ENCODE measurements at places on chromosomes 2 and 18. TPM values are rescaled to one million over a fixed set of nuclear protein-coding genes. Genes with fewer than 3 reads are reported as not detected.

The PLCD4 gene
- total RNA-seq = 2.5 TPM

The OST4 gene
- 202 TPM for total RNA-seq

DNA sequence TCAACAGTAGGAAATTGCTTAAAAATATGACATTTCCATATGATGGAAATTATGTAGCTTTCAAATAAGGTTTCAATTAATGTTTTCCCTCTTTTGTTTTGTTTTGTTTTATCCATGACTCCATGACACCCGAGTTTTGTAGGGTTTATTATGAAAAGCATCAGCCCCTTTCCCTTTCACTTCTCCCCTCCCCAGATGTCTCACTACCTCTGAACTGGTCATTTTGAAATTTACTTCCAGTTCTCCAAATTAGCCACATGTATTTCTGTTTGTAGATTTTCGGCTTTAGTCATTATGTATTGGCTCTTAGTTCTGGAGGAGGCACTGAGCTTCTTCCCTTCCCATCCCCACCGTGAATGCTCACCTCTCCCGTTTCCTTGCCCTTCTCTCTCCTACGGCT, 18.6 kb upstream of the VPS4B start:
- no peaks in the 10 kb centered on the region for H3K4me1 ChIP-seq
- no peaks in the 10 kb centered on the region for H3K36me3 ChIP-seq
- no peaks in the 10 kb centered on the region for H3K27me3 ChIP-seq
- no peak for DNase-seq
- no peak overlapping the region for H3K27ac ChIP-seq

- H3K27me3 ChIP-seq = no peaks in the 10 kb centered on the region
- H3K36me3 ChIP-seq = no peaks in the 10 kb centered on the region
- DNase-seq = no peak
Observed at GRCh38 chr2:34731292-34731691, 1132.2 kb upstream of the FAM98A start.

The TMEM247 gene
- total RNA-seq = not detected

The NETO1 gene
- total RNA-seq = under 0.01 TPM

DNA sequence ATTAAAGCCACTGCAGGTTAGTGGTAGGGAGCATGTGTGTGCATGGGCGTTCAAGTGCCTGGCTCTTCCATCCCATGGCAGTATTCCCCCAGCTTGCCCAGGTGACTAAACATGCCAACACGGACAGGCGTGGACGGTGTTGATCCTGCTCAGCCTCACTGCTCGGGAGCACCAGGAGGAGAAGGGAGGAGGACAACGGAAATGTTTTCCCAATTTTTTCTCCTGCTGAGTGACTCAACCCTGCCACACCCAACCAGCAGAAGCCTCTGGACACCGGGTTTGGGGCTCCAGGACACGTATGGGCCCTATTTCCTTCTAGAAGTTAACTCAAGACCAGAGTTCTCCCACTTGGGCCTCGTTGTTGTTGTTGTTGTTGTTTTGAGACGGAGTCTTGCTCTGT, 139.1 kb downstream of the CYP26B1 start:
- H3K4me1 ChIP-seq = no peaks in the 10 kb centered on the region
- no peak for DNase-seq
- H3K36me3 ChIP-seq = no peaks in the 10 kb centered on the region
- peaks cover 16% of the 10 kb centered on the region for H3K27me3 ChIP-seq
- H3K4me3 ChIP-seq = no peak overlapping the region

- H3K36me3 ChIP-seq = no peaks in the 10 kb centered on the region
- H3K4me1 ChIP-seq = no peaks in the 10 kb centered on the region
- no peak overlapping the region for H3K27ac ChIP-seq
- DNase-seq = peak; percentile 59
- H3K27me3 ChIP-seq = peaks cover 29% of the 10 kb centered on the region
Observed at GRCh38 chr18:37486848-37487247, 78.8 kb downstream of the CELF4 start.

DNA sequence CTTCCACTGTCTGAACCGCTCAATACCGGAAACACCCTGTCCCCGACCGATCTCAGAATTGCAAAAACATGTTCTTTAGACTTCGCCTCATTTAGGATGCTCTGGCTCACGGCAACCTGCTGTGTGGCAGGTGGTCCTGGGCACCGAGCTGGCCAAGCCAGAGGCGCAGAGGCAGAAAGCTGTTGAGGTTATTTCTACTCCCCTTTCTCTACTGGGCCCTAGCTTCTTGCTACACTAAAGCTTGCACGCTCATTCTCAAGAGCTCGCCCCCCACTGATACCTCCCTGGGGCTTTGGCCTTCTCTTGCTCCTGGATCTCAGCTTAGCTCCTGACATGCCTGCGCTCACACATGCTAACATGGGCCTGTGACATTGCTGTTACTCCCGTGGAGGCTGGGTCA, 417.4 kb downstream of the LPIN1 start:
- no peaks in the 10 kb centered on the region for H3K27me3 ChIP-seq
- H3K4me1 ChIP-seq = peaks cover 6% of the 10 kb centered on the region
- no peak for DNase-seq

The LIMS3 gene
- total RNA-seq = 3.2 TPM

DNA sequence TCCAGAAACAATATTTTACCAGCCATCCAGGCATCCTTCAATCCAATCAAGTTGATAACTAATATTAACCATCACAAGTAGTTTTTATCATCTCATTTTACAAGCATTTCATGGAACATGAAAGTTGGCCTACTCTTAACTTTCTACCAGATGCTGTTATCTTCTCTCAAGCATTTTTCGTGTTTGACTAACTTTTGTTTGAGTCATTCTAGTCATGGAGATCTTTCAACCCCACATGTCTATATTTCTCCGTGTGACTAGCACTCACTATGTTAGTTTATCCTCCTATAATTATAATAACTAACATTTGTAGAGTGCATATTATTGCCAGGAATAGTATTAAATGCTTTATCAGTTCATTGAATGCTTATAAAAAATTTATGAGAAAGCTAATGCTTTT, 307.0 kb upstream of the CWC22 start:
- no peak overlapping the region for H3K27ac ChIP-seq
- H3K36me3 ChIP-seq = no peaks in the 10 kb centered on the region
- DNase-seq = no peak
- peaks cover 3% of the 10 kb centered on the region for H3K4me1 ChIP-seq
- no peak overlapping the region for H3K4me3 ChIP-seq
- no peaks in the 10 kb centered on the region for H3K27me3 ChIP-seq

DNA sequence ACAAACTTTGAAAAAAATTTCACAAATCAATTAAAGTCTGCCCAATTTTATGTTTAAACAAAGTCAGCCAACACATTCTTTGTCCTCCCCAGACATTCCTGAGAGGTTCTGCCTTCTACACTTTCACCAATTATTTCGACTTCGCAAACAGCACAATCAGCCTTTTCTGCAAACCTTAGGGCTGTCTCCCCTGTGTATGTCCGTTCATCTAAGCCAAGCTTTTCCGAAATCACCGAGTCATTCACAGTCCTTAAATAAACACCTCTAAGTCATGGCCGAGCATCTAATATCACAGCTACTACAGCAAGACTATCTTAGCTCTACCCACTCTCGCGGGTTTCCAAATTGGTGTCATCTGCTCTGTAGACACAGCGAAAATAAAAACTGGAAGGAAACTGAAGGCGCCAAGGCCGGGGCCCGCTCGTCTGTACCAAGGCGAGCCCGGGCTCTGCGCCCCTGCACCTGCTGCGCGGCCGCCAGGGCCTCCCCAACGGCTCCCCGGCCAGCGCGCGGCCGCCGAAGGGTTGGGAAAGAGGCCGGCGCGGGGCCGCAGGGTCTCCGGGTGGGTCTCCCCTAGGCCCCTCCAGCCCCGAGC, 730 bp downstream of the ODC1 start:
- H3K4me1 ChIP-seq = peaks cover 30% of the 10 kb centered on the region
- H3K36me3 ChIP-seq = peaks cover 29% of the 10 kb centered on the region
- H3K4me3 ChIP-seq = peak overlapping the region; percentile 72
- DNase-seq = no peak

GRCh38 chr2:19336781-19337180, 21.6 kb downstream of the OSR1 start:
- no peak overlapping the region for H3K4me3 ChIP-seq
- no peaks in the 10 kb centered on the region for H3K27me3 ChIP-seq
- no peaks in the 10 kb centered on the region for H3K4me1 ChIP-seq

GRCh38 chr2:182207049-182207746, 219.6 kb downstream of the PDE1A start:
- no peak for DNase-seq
- H3K27me3 ChIP-seq = no peaks in the 10 kb centered on the region
- H3K4me1 ChIP-seq = no peaks in the 10 kb centered on the region
- no peaks in the 10 kb centered on the region for H3K36me3 ChIP-seq
- no peak overlapping the region for H3K4me3 ChIP-seq

- peak overlapping the region; percentile 22 for H3K4me3 ChIP-seq
- H3K36me3 ChIP-seq = no peaks in the 10 kb centered on the region
- no peaks in the 10 kb centered on the region for H3K4me1 ChIP-seq
Observed at GRCh38 chr2:136025057-136025973, 39.9 kb upstream of the DARS1 start.

DNA sequence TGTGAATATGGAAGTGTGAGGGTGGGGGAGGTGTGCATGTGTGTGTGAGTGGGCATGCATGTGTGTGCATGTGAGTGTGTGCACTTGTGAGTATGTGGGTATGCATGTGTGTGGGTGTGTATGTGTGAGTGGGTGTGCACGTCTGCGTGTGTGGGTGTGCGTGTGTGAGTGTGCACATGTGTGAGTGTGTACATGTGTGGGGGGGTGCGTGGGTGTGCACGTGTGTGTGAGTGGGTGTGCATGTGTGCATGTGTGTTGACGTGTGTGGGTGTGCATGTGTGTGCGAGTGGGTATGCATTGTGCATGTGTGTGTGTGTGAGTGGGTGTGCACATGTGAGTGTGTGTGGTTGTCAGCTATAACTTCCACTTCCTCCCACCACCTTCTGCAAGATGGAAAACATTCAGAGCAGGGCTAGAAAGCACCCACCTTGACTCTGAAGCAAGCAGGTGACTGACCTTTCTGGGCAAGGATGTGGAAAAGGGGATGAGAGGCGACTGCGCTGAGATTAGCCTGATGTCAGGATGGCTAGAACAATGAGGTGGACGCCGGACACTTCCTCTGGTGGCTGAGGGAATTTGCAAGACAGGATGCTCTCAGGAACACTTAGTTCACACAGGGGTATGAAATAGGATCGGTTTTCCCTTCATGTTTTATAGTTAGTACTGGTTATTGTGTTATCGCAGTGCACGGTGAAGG, 103.6 kb downstream of the ACKR3 start:
- peaks cover 19% of the 10 kb centered on the region for H3K27me3 ChIP-seq
- peaks cover 11% of the 10 kb centered on the region for H3K4me1 ChIP-seq
- H3K4me3 ChIP-seq = no peak overlapping the region

GRCh38 chr2:33457556-33458247, 18.7 kb upstream of the RASGRP3 start:
- DNase-seq = peak; percentile 66
- H3K36me3 ChIP-seq = no peaks in the 10 kb centered on the region
- no peaks in the 10 kb centered on the region for H3K4me1 ChIP-seq
- H3K27me3 ChIP-seq = no peaks in the 10 kb centered on the region

DNA sequence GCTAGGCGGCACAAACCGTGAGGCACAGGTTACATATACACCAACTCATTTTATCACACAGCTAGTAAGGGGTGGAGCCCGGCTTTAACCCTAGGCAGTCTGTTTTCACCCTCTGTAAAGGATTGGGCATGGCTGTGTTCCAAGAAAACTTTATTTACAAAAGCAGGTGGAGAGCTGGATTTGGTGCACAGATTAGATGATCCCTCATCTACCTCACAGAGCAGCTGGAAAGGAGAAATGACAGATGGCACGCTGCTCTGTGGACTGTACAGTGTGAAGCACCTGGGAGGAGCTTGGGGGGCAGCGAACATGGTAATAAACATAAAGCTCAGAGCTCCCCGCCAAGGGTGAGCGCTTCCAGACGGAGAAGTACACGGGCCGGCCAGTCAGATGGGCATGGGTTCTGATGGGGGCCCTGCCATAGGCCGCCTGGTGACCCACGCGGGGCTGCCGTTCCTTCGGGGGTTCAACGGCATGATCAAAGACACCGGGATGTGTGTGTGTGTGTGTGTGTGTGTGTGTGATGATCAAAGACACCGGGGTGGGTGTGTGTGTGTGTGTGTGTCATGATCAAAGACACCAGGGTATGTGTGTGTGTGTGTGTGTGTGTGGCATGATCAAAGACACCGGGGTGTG, 862 bp upstream of the TMEM177 start:
- H3K4me1 ChIP-seq = peaks cover 7% of the 10 kb centered on the region
- DNase-seq = no peak
- peaks cover 10% of the 10 kb centered on the region for H3K27me3 ChIP-seq
- H3K4me3 ChIP-seq = no peak overlapping the region
- H3K27ac ChIP-seq = no peak overlapping the region

DNA sequence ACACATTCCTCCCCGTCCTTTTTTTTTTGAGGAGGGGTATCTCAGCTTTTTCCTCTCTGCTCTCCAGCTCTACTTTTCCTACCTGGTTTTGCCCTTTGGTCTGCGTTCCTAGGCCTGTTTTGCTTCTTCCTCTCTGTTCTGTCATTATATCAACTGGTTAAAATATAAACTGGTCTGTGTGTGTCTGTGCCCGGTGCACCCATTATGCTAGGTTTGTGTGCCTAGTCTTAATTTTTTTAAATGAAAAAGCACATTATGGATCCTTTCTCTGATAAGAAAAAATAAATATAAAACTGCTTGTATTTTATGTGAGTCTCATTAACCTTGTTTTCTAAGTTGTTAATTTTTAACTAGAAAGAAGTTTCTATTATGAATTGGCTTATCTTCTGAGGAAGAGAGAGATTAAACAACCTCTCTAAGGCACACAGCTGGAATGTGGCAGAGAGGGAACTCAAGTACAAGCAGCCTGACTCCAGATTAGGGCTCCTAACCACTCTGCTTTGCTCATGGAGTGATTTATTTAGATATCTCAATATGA, 17.4 kb downstream of the SLC38A11 start:
- H3K27me3 ChIP-seq = no peaks in the 10 kb centered on the region
- no peaks in the 10 kb centered on the region for H3K4me1 ChIP-seq
- H3K4me3 ChIP-seq = no peak overlapping the region

- peaks cover 26% of the 10 kb centered on the region for H3K4me1 ChIP-seq
- H3K36me3 ChIP-seq = no peaks in the 10 kb centered on the region
- DNase-seq = peak; percentile 49
- H3K27me3 ChIP-seq = no peaks in the 10 kb centered on the region
- no peak overlapping the region for H3K4me3 ChIP-seq
Observed at GRCh38 chr2:120907822-120908221, 172.2 kb downstream of the GLI2 start.

- H3K4me3 ChIP-seq = no peak overlapping the region
- H3K4me1 ChIP-seq = no peaks in the 10 kb centered on the region
- H3K27me3 ChIP-seq = peaks cover 9% of the 10 kb centered on the region
- no peak for DNase-seq
Observed at GRCh38 chr2:233815861-233816260, 37.7 kb downstream of the MROH2A start.

DNA sequence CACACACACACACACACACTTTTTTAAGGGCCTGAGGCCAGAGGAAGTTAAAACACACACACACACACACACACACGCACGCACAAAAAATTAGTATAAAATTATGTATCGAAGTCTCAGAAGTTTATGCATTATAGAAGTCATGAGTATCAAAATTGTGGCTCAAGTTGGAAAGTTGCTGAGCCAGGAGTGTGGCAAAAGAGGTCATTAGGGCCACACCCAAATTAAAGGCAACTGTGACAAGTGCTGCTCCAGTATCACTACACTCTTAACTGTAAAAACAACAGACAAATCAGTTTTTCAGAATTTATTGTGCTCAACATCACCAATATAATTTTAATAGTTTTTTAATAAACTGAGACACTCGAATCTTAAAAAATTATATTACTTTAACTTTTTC, 36.9 kb downstream of the YWHAQ start:
- peaks cover 30% of the 10 kb centered on the region for H3K36me3 ChIP-seq
- H3K4me3 ChIP-seq = no peak overlapping the region
- peak overlapping the region; percentile 92 for H3K27ac ChIP-seq

Measured in osteoblast (primary cell).